ENCODE measurements at places on chromosomes 3 and 15.
A peak's percentile ranks its signal among the peaks of the same experiment; 100 is the strongest.

DNA sequence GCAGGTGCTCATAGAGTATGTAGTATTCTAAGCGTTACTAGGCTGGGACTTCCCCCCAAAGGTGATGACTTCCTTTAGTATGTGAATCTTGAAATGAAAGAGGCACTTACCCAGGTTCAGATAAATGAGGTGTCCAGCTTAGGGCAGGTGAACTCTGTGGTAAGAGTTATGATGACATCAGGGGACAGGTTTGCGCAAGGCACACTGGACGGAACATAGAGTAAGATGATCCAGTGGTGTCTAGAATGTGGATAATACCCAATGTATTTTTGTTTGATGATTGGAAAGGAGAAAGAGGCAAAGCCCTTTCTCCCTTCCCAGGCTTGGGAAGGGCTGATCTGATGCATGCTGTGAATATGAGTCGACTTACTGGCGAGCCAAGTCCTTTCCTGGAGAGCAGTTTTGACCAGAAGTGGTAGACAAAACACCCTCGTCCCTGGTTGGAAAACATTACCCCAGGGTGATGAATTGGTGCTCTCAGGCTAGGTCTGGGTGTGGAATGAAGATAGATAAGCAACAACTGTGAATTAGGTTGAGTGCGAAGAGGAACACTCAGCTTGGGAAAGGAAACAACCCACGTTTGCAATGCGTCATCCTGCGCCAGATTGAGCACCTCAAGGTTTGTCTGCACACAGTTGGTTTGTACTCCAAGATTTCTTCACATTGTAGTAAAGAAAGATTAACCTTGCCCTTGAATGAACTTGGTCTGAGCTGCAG lies 124.2 kb downstream of the GHSR start:
- DNase-seq, result peak; percentile 55

- no peak for DNase-seq
These were observed 14.2 kb downstream of the RAB8B start for GRCh38 chr15:63203451-63204090.

GRCh38 chr3:69762768-69763229 lies 23.5 kb downstream of the MITF start:
- no peak for DNase-seq

- no peak for DNase-seq
These were observed 147.5 kb upstream of the THBS1 start for GRCh38 chr15:39433376-39433775.

DNA sequence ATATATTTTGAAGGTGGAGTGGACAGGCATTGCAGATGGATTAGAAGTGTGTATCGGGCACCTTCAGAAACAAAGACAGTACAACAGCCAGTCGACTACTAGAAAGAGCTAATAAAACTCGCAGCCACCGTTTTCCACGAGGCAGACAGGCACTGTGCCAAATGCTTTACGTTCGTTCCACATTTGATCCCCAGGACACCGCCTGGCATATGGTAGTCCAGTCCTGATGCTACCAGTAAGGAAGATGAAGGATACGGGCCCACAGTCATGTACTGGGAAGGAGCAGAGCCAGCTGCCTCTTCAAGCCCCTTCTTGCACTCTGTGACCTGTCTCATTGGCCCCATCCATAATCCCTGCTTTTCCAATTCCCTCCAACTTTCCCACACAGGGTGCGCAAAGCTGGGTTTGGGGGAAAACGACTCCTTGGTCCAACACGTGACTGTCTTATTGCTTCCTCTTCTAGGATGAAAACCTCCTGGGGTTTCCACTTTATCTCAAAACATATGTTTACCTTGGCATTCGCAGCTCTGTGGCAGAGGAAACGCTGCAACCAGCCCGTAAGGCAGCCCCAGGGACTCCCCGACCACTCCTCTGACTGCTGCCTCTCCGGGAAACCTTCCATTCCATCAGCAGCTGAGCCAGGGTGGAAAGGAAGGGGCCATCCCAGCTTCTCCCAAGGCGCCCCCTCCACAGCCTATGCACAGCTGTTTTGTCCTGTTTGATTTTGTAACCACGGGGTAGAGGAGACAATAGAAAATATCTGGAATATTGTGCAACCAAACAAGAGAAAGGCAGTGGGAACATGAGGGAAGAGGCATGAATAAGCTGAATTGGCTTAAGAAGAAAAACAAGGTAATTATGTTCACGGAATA lies 107.4 kb downstream of the ADAMTS17 start:
- DNase-seq, result no peak

GRCh38 chr3:112813723-112814171 lies 32.9 kb downstream of the CD200R1L start:
- peak; percentile 29 for DNase-seq

Measured in GM03348 (cell line).